Memory B cell (primary cell): ENCODE measurements at places on chromosomes 5 and 9.

DNA sequence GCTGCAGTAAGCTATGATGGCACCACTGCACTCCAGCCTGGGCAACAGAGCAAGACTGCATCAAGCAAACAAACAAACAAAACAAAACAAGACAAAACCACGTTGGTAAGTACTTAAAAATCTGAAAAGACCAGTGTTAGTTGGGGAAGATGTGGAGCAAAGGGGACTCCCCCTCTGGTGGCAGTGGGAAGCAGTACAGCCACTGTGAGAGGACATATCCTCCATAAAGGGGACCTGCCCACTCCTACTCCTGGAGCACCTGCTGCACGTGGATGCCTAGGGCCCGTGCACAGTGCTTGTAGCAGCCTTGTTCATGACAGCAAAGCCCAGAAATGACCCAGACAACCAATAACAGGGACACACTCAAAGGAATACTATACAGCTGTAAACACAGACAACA, 17.0 kb upstream of the IPPK start:
- DNase-seq, result no peak

DNA sequence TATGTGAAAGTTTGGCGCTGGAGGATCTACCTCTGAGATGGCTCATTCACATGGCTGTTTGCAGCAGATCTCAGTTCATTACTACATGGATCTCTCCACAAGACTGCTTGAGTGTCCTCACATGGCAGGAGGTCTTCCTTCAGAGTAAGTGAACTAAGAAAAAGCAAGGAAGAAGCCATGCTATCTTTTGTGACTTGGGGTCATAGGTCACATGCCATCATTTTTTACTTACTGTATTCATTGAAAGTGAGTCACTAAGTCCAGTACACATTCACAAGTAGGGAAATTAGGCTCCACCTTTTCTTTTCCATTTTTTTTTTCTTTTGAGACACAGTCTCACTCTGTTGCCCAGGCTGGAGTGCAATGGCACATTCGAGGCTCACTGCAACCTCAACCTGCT, 8.7 kb upstream of the CDKN2AIPNL start:
- no peak for DNase-seq

- no peak for DNase-seq
These were observed 884 bp upstream of the GSN start for GRCh38 chr9:121266906-121267650.

DNA sequence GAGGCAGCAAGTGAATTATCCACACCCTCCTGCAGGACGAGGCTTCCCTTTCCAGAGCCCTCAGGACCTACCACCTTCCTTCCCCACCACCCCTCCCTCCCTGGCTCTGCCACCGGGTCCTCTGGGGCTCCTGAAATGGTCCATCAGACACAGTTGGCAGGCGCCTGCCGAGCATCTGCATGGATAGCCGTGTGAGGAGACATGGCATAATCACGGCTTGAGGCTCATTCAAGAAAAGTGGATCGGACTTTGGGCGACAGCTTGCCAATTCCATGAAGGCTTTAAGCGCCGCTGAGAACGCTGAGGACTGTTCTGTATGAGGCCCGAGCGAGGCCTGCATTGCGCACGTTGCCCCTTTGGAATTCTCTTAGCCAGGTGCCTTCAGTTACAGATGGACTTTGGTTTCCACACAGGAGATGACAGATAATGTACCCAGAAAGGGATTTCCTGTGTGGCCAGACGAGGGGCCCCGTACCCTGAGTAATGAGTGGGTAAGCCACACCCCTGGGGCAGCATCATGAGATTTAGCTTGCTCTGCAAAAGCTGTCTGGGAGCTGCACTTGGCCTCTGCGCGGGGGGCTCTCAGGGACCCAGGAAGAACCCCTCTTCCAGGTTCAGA, 179.8 kb downstream of the OLFM1 start:
- DNase-seq, result no peak

GRCh38 chr5:16312785-16313184, 133.2 kb upstream of the MARCHF11 start:
- no peak for DNase-seq

- no peak for DNase-seq
These were observed 45.3 kb upstream of the CACNA1B start for GRCh38 chr9:137832191-137832700.

DNA sequence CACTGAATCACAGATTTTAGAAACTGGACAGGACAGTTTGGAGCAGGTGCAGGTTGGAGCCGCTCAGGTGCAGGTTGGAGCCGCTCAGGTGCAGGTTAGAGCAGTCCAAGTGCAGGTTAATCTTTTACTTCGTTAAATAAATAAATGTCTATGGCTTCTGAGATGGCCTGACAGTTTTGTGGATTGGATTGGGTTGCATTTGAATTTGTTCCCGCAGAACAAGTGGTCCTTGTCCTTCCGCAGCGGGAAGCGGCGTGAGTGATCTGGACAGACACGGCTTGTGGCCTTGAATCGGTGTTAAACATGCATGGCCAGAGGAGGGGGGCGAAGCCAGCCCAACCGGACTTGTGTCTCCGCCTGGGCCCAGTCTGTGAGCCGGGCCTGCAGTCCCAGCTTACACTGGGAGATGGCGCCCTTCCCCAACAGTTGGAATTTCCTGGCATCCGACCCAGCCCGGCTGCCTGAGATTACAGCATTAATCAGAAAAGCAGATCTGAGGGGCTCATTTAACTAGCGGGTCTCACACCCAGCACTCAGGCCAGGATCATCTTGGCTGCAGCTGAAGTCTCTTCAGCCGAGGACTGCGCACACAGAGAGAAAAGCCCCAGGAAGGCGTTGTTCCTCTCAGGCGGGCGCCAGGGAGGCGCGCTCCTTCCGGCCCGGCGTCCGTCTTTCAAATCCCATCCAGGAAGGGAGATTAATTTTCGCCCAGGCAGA, 1.5 kb upstream of the OLFM1 start:
- DNase-seq, result no peak

DNA sequence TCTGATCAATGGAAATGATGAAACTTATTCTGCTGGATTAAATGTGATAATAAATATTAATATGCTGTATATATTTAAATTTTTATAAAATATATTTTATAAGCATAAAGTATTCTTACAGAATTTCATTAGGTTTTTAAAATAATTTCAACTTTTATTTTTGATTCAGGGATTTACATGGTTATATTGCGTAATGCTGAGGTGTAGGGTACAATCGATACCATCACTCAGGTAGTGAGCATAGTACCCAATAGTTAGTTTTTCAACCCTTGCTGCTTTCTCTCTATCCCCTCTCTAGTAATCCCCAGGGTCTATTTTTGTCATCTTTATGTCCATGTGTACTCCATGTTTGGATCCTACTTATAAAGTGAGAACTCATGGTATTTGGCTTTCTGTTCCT, 5.7 kb downstream of the TLR4 start:
- DNase-seq, result no peak

GRCh38 chr9:134842321-134842720, 38.3 kb upstream of the FCN2 start:
- DNase-seq, result no peak

GRCh38 chr9:135186248-135187164, 99.0 kb downstream of the OLFM1 start:
- no peak for DNase-seq
